ENCODE measurements at places on chromosomes 16 and 17.

- peak; percentile 49 for DNase-seq
These were observed 7.6 kb downstream of the EPX start for GRCh38 chr17:58200024-58200633.

DNA sequence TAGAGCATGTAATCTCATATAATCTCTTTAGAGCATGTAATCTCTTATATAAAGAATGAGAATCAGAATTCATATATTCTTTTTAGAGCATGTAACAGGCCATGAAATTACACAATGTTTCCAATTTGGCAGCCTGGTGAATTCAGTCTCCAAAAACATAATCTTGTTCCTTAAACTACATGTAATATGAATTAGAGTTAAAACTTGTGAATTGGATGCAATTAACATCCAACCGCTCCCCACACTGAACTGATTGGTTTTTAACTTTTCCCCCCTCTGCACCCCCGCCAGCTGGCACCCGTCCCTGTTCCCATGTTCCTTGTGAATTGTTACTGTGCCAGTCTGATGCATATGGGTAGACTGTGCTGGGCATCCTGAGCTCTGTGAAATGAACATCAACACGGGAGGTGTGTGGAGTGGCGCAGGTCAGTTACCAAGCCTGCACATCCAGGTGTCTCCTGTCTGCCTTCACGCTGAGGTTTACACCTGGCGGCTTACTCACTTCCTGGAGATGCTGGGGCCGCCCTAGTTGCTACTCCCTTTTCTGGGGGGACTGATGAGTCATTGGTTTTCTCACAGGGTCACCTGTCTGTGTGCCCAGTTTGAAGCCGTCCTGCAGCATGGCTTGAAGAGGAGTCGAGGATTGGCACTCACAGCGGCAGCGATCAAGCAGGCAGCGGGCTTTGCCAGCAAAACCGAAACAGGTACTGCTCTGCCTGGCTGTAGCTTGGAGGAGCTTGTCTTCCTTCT, 50.4 kb downstream of the SNX29 start:
- no peak for DNase-seq

DNA sequence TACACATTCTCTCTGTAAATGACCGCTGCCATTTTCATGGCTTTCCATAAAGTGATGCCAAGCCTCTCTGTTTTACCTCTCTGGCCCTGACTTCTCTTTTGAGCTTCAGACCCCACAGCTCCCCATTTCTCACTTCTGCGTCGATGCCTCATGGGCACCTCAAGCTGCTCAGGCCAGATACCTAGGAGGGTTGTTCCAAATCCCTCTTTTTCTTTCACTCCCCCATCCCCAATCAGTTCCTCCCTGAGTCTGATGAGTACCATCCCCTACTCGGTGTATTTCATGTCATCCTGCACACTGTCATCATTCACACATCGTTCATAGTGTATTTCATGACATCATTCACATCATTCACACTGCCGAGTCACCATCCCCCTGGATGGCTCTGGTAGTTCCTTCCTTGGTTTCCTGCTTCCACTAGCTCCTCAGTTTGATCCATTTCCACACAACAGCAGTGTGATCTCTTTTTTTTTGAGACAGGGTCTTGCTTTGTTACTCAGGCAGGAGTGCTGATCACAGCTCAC, 43.1 kb downstream of the NTN1 start:
- no peak for DNase-seq

DNA sequence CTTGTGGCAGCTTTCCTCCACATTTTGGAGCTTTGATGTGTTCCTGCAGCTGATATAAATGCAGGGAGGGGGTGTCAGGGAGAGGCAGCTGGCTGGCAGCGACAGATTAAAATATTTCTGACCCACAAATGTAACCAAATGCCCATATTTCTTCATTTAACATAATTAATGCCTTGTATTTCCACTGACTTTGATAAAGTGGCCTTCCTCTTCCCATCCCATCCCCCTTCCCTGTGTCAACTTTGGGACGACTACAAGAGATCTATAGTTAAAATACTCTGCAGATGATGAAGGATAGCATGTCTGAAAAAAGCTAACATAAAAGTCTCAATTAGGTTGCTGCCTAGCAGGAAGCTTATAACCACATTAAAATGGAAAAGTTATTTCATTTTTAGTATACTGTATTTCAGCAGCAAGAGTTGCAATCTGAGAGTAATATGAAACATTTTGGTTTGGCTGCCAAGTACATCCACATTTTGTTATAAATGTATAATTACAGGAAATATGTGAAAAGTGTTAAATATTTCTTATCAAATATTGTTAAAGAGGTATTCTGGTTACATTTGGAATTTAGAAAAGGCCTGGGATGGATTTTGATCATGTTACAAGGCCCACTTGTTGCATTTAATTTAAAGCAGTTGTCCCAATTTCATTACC, 238.7 kb upstream of the TBX2 start:
- DNase-seq = no peak

GRCh38 chr17:44200478-44201155, 933 bp upstream of the ATXN7L3 start:
- DNase-seq = no peak

- DNase-seq = no peak
These were observed 946 bp downstream of the OSGIN1 start for GRCh38 chr16:83953796-83954576.

GRCh38 chr17:74528491-74529199, 2.6 kb downstream of the CD300LB start:
- no peak for DNase-seq

GRCh38 chr16:88069397-88070168, 118.3 kb downstream of the BANP start:
- no peak for DNase-seq

GRCh38 chr16:11033629-11034420, 89.5 kb downstream of the CLEC16A start:
- no peak for DNase-seq

DNA sequence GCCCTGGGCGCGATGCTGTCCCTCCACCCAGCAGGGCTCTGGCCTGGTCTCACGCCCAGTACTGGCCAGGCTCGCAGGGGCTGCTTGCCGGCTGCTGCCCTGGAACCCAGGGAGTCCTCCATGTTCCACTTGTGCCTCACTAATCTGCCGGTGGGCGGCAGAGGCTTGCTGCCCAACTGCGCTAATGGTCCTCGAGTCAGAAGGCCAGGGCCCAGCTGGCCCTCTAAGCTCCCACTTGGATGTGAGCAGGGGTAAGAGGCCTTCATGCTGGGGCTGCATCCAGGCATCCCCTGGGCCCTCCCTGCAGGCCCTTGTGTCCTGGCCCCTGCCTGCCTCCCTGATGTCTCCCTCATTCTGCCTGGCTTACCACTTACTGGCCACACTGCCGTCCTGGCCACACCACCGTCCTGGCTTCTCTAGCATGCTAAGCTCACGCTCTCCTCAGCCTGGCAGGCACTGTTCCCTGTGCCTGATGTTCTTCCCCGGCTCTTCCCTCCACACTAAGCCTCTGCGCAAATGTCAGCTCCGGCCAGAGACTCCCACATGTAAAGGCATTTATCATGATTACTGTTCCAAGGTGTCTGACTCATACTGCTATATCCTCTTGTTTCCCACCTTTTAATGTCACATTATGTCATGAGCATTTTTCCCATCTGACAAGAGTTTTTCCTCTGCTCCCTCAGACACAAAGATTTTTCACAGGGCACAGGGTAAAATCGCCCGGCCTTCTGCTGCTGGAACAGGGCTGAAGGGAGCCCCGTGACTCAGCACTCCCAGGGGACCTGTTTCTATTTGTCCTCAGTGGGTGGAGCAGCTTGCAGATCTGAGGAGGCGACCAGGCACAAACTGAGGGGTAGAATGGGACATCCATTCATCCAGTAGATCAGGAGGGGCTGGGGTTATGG, 15.9 kb downstream of the B9D1 start:
- no peak for DNase-seq

DNA sequence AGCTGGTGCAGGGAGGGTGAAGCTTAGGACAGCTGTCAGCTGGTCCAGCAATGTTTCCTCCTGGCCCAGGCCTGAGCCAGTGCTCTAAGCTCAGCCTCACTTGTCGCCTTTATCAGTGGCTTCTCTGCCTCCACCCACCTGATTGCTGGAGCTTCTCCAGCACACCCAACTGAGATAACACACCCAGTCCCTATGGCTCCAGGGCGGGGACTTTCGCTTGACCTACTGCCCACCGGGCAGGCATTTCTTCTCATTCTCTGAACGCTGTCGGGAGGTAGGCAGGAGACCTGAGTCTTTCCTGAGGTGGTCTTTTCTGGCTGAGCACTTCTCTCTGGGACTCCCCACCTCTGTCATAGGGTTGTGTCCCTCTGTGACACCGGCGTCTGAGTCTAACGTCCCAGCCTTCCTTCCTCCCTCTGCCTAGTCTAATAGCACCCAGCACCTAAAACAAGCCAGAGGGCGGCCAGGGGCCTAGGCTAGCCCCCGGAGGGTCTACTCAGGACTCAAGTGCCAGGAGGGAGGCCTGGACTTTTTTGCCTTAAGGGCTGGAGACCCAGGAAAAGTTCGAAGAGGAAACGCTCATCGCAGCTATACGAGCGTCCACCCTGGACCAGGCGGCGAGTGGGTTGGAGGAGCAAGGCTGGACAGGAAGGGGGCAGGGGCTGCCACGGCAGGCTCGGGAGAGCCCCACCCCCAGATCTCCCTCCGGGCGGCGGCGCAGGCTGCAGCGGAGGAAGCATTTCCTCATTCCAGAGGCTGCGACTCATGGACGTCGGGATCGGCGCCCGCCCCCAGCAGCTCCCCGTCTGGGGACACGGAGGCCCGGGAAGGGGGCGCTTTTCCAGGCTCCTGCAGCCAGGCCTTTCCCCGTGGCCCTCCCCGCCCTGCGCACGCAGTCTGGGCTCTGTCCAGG, 756 bp downstream of the TAX1BP3 start:
- no peak for DNase-seq

- DNase-seq = no peak
These were observed 2.8 kb downstream of the USP22 start for GRCh38 chr17:21039839-21040575.

- DNase-seq = no peak
These were observed 69.4 kb upstream of the TNRC6C start for GRCh38 chr17:77889135-77889505.

GRCh38 chr16:68833251-68833650, 10.1 kb upstream of the TANGO6 start:
- no peak for DNase-seq

DNA sequence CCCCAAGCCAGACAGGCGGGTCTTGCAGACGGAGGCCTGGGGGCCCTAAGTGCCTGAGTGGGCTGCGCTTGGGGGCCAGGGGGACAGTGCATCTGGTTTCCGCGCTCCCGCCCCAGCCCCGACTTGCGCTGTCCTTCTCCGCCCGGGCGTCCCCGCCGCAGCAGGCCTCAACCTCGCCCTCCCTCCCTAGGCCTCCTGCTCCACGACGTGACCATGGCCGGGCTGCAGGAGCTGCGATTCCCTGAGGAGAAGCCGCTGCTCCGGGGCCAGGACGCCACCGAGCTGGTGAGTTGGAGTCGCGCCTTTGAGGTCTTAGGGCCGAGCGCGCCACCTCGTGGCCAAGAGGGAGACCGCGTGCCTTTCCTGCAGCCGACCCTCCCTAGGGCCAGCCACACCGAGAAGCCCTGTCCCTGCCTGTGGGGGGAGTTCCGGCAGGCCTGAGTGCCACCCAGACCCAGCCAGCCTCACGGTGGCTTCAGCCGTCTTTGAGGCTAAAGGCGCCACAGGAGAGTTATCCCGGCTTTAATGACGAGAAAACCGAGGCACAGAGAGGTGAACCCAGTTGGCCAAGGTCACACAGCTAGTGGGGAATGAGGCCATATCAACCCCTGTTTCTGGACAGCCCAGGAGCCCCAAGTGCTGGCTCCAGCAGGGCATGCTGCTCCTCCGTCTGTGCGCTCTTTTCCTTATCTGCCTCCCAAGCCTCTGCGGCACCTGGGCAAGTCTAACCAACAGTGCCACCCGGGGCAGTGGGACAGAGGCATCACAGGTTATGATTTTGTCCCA, 12.2 kb upstream of the NDRG4 start:
- DNase-seq = peak; percentile 33

GRCh38 chr16:72286936-72287620, 115.1 kb upstream of the PMFBP1 start:
- no peak for DNase-seq

DNA sequence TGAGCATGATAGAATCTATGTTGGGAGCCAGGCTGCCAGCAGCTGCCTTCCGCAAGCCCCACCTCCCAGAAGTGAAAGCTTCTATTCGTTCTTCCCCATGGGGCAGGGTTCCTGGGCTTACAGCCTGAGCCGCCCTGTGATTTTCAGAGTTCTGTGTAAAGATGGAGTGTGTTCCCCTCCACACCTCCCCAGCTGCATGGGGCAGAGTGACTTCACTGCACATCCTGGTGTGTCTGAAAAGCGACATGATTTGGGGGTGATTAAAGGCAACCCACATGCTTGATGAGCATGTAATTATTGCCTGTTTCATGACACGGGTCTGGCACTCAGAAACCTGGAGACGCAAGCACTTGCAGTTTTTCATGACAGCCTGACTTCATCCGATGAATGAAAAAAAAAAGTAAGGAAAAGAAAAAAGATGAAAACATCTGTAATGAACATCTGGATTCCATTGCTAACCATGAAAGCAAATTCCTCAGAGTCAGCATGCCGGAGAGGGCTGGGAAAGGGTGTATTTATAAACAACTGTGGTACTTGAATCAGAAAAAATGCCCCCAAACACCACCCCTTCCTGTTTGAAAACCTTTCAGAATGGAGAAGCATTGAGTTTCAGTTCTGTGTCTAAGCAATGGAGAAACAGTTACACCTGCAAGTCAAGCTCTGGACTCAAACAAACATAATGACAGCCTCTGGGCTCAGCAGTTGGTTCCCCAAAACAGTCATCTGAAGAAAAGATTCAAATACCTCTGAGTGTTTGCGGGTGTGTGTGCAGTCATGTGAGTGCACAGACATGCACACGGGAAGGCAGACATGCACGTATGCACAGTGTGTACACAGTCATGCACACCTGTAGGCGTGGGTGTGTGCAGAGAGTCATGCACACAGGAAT, 266.0 kb downstream of the ENGASE start:
- no peak for DNase-seq

GRCh38 chr17:28570716-28571360, 486 bp downstream of the PIGS start:
- DNase-seq = no peak

GRCh38 chr16:82150549-82150948, 19.5 kb downstream of the MPHOSPH6 start:
- DNase-seq = no peak

GRCh38 chr16:10613785-10614485, 33.5 kb upstream of the EMP2 start:
- no peak for DNase-seq

DNA sequence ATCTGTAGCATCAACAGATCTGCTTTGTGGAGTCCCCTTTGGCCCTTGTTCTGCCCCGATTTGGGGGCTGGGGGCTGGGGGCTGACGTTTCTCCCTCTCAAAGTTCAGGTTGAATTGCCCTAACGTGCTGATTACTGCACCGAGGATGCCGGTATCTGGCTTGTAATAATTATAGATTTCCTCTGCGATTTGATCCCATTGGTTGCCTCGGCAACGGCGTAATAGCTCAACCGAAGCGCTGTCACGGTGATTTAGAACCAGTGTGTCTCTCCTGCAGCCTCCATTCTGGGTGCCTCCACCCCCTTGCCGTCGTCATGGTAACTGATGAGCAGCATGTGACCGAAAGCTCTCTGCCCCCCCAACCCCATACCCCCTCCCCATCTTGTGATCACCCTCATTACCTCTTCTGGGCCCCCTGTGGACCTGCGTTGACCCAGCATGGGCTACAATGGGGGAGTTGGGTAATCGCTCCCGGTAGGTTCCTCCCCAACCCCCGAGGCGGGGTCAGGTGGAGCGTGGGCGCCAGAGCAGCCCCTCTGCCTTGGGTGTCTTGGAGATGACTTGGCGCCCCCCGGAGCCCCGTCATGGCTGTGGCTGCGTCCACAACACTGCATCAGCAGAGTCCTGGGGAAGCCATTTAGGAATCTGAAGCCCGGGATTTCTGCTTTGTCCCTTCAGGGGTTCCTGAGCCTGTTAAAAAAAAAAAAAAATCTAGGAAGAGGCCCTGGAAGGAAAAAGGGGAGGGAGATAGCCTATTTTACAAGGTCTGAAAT, 38.4 kb downstream of the ABAT start:
- DNase-seq = no peak
